ENCODE measurements at places on chromosomes 16 and 17.

- DNase-seq, result peak; percentile 37
Measured at GRCh38 chr17:1122533-1123392, 57.0 kb downstream of the ABR start.

GRCh38 chr16:71412270-71413160, 29.3 kb downstream of the TLE7 start:
- DNase-seq, result no peak

DNA sequence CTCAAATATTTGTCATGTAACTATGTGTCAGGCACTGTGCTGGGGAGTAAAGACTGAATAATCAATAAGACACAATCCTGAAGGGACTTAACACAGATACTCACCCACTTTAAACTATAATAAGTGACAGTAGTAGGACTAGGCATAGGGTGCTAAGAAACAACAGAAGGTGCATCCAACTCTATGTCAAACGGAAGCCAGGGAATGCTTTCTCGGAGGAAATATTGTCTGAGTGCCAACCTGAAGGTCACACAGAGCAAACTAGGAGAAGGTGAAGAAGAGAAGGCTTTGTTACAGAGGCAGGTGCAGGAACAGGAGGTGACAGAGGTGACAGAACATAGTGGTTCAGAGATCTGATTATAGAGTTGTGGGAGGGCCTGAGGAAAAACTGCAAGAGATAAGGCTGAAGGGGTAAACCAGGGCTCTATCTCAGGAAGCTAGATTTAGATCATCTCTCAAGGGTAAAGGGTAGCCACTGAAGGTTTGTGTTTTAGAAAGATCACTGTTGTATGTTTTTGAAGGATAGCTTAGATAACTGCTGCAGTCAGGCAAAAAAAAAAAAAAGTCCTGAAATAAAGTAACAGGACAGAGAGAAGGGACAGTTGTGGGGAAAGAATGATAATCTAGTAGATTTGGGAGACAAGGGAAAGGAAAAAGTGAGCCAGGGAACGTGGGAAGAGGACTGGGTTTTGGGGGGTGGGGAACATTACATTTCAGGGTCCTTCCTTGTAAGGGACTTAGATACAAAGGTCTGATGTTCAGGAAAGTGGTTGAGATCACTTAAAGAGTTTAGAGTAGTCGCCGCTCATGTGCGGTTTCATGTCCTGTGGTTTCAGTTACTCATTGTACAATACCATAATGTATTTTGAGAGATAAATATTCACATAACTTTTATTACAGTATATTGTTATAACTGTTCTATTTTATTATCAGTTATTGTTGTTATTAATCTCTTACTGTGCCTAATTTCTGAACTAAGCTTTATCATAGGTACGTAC, 85.6 kb upstream of the NETO2 start:
- DNase-seq, result no peak

GRCh38 chr17:42917236-42917603, 16.6 kb downstream of the G6PC1 start:
- no peak for DNase-seq

Measured in HL-60 (cell line).